ENCODE measurements at places on chromosomes 6 and 20.

- no peak for DNase-seq
Observed at GRCh38 chr6:158856261-158856660, 37.1 kb upstream of the EZR start.

- no peak for DNase-seq
Observed at GRCh38 chr20:37687478-37687805, 6.4 kb upstream of the CTNNBL1 start.

DNA sequence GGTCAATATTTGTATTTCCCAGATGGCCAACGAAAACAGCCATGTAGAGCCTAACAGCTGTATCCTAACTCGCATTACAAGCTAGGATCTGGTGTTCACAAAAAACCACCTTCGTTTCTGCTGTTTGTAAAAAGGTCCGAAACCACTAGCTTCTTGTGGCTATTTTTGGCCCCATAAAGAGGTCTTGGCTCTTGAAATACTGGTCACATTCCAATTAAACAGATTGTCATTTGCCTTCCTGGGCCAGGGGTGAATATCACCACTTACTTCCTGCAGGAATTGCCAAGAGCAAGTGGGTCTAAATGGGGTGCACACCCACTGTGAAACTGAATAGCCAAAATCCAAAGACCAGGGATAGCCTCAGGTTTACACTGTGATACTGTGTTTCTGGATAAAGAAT is 48.2 kb downstream of the TSHZ2 start:
- DNase-seq, result no peak

- DNase-seq, result peak; percentile 8
Observed at GRCh38 chr6:2542858-2543218, 207.9 kb downstream of the MYLK4 start.

- no peak for DNase-seq
Observed at GRCh38 chr6:167056370-167056769, 57.2 kb downstream of the CEP43 start.

- DNase-seq, result no peak
Observed at GRCh38 chr20:19691125-19691524, 66.9 kb upstream of the RIN2 start.

DNA sequence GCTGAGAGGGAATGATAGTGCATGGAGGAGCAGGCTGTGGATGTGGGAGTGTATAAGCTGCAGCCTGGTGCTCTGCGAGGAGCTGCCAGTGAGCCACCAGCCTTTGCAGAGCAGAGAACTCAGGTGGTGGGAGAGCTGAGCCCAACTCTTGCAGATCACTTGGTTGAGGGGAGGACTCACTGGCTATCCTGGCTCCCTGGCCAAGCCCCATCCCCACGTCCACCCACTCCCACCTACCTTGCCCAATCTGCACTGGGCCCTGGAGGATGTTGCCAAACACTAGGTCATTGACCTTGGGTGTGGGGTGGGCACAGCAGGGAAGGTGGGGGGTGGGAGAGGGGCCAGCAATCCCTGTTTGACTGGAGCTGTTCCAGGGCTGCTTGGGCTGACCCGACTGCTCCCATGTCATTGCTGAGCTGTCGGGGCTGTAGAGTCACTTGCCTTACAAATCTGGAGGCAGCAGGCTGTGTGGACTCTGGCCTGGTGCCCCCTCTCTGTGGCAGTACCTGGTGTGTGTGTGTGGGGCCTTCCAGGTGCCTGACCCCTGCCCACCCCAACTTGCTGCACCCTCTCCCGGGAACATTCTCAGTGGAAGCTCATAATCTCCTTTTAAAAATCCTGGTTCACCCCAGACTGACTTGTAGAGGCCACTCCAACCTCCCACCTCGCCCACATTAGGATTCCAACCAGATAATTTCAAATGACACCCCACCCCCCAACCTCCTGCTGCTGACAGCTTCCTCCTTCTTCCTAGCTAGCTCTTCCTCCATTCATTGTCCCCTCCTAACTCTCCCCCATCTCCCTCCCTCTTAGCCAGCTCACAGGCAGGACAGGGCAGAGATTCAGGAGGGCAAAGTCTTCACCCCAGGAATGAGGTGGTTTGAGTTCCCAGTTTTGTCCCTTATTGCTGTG is 162.3 kb downstream of the MRPL14 start:
- DNase-seq, result peak; percentile 28

GRCh38 chr6:12577124-12577850 is 139.3 kb upstream of the PHACTR1 start:
- peak; percentile 66 for DNase-seq

DNA sequence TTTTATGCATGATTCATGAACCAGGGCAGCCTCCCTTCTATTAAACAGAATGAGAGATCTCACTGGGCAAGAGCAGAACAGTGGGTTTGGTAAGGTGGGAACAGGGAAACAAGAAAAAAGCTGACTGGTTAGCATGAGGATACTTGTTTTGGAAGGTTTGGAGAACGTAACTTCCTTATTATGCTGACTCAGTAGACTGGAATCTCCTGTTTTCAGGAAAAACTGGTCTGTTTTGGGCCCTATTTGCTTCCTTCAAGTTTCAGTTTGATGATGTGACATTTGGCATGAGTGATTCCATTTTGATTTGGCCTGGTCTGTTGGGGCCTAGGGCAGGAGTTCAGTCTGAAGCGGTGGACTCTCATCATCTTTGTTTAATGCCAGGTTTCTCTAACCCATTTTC is 172.0 kb downstream of the MYLK4 start:
- DNase-seq, result peak; percentile 18

- peak; percentile 69 for DNase-seq
Observed at GRCh38 chr6:70956451-70957283, at the start of gene B3GAT2. TSS of gene B3GAT2 (minus strand) at chr6:70957060. CDS start at chr6:70956429, 631 bp downstream.

GRCh38 chr6:29925727-29926412 is 16.5 kb upstream of the HLA-A start:
- DNase-seq, result no peak

DNA sequence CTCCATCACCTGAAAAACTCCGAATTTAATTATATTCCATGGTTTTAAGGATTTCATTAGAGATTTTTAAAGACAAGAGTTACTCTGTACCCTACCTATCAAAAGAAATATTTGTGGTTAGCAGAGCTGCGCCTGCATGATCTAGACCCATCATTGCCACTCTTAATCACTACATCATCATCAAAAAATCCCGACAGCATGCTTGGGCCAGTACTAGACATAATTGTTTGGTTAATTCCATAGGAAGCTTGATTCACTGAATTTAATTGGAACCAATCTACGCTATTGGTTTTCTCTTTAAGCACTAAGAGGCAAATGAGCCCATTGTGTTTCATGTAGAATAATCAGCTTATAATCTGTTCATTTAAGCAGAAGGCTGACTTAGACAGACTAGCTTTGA is 33.4 kb upstream of the RNF217 start:
- no peak for DNase-seq

- DNase-seq, result no peak
Observed at GRCh38 chr6:96060249-96060648, 44.5 kb downstream of the FUT9 start.

- no peak for DNase-seq
Observed at GRCh38 chr20:54716790-54717189, 241.4 kb downstream of the DOK5 start.

DNA sequence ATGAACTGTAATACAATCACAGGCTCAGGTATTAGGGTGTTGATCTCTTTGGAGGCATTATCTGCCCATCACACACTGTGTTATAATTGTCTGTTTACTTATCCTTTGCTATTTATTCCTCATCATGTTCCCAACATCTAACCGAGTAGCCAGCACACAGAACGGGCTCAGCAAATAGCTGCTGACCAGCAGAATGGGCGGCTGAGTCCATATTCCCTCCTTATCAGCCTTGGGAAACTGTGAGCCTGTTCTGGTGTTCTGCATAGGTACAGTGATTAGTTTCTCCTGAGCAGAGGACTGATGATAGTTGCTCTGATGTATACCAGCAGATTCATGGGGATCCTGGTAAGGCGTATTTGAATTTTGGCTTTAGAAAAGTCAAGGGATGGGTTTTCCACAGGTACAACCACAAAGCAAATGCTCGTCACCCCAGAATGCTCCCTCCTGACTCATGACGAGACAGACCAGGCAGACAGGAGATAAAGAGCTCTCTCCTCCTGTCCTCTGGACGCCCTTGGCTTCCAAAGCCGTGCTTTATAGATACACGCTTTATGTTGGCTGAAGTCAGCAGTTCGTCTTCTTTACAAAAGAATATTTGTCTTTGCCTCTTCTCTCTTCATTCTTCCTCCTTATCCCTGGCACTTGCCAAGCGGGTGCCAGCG is 166.7 kb downstream of the TTLL2 start:
- DNase-seq, result no peak

- DNase-seq, result no peak
Observed at GRCh38 chr6:113338644-113339043, 518.5 kb upstream of the MARCKS start.

GRCh38 chr6:12750416-12750815 is 33.8 kb downstream of the PHACTR1 start:
- no peak for DNase-seq

- no peak for DNase-seq
Observed at GRCh38 chr20:61599061-61599531, 347.0 kb downstream of the CDH4 start.

GRCh38 chr20:53948383-53949318 is 121.7 kb downstream of the BCAS1 start:
- no peak for DNase-seq

DNA sequence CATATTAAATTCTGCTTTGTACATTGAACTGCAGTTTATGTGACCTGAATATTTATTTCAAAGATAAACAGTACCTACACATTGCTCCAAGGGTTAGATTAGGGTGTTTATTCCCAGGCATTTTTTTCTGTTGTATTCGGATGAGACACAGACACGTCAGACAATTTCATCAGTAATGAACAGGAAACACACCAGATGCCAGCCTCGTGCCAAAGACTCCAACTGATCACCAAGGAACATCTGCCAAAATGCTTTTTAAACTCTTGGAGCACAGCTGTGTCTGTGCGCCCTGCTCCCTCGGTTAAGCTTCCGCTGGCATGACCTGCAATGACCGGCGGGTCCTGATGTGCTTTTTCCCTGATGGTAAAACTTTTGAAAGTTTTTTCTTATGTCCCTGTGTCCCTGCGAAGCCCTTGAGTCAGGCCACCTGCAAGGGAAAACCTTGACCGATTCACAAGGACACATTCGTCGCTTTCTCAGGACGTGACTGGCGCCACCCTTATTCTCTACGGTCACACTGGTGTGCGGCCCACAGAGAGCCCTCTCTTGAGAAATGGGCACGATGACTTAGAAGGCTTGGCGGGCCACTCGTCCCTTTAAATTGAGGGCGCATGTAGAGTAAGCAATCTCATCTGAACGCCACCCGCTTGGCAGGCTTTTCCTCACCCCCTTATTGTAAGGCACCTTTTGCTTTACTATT is 173.9 kb downstream of the QKI start:
- DNase-seq, result no peak

DNA sequence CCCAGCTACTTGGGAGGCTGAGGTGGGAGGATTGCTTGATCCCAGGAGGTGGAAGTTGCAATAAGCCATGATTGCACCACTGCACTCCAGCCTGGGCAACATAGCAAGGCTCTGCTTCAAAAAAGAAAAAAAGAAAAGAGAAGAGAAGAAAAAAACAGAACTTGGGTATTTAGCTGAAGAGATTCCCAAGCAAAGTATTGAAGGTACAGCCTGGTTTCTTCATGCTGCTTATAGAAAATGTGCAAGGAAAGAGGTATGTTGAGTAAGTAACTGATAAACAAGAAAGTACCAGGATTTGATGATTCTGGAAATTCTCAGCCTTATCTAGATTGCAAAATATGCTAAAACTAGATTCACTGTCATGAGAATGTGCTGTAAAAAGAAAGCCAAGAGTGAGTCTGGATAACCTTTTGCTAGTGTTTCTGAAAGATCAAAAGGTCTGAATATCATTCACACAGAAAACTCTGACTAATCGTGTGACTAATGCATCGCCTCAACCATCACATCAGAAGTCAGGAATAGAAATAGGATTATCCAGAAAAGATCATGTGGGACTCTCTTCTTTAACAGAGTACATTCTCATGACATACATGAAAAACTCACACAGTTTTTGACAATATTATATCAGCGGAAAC is 32.4 kb upstream of the NOP56 start:
- DNase-seq, result no peak

DNA sequence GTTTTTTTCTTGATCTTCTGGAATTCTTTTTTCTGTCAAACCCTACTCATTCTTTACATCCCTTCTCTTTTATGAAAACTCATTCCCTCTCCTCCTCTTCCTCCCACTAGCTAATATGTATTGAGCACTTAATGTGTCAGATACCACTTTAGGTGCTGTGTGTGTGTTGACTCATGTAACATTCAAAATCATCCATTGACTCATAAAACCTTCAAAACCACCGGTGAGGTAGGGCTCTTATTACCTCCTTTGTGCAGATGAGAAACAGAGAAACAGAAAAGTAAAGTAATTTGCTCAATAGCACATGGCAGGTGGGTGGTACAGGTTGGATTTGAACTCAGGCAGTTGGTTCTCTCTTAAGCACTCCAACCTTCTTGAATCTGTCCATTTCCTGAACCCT is 136.3 kb upstream of the NEDD9 start:
- DNase-seq, result no peak

- DNase-seq, result peak; percentile 76
Observed at GRCh38 chr6:161486361-161487216, 212.7 kb upstream of the AGPAT4 start.

DNA sequence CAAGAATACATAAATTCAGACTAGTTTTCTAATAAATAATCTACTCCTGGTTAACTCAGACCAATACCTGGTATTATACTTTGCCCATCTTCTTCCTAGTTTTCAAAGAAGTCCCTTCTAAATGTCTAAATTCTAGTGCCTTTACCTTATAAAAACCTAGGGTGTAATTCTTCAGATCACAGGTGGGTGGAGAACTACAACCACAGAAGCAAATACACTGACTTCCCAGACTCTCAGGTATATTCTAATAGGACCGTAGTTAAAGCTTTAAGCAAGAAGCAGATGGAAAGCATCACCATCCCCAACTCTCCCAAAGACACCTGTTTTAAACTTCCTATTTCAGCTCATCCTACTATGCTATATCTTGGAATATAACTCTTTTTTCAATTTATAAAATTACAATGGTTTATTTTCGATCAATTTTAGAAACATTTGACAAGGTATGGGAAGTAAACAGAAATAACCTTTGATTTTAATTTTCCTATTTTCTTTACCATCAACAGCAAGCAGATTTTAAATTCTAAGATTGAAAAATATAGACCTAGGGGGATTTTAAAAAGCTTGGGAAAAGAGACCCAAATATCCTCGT is 15.8 kb downstream of the MAN1A1 start:
- no peak for DNase-seq
